ENCODE measurements at places on chromosomes 7 and 10.

DNA sequence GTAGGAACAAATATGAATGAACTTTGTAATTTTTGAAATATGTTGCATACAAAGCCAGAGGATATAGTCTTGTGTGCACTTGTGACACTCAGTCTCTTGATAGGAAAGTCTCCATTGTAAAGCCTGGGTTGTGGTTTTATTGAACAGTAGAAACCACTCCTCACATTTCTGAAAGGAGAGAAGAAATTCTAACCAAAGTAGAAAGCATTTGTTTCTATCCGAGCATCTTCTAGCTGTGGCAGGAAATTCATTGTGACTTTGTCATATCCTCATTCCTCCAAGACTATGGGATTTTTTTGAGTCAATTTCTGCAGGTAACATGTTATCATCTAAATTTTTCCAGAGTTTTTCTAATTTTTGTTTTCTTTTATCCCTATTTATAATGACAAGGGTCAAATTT, 55.5 kb upstream of the NCF1 start:
- DNase-seq, result no peak

DNA sequence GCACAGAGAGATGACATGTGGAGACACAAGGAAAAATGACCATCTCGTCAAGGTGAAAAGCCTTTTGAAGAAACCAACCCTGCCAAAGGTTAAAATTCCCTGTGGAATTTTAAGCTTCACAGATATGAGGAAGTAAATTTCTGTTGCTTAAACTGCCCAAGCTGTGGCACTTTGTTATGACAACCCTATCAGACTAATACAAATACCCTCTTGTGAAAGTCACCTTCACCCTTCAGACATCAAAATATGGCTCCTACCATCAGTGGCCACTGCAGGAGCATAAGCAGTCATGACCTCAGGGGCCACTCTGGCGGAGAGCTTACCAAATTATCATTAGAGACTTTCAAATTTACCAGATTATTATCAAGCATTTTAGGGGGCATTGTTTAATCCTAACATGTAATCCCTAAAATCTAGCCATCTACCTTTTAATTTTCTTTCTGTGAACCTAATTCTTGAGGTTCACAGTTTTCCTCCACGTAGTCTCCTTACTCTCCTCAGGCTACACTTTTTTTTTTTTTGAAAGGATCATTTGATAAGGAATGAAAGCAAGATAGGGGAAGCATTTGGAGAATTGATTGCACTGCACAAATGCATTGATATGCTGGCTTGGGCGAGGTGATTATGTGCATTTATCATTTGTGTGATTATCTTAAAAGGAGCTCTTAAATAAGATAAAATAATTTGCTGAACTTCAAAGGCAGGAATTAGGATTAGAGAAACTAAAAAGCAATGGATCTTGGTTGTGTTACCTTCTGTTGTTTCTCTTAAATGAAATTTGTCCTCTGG, 90.3 kb downstream of the TMEM168 start:
- DNase-seq, result no peak

- no peak for DNase-seq
Measured at GRCh38 chr7:91596287-91596686, 284.2 kb downstream of the MTERF1 start.

GRCh38 chr10:62772186-62772974, 32.1 kb upstream of the ADO start:
- DNase-seq, result no peak

GRCh38 chr10:115129752-115130151, 36.6 kb downstream of the ATRNL1 start:
- no peak for DNase-seq

DNA sequence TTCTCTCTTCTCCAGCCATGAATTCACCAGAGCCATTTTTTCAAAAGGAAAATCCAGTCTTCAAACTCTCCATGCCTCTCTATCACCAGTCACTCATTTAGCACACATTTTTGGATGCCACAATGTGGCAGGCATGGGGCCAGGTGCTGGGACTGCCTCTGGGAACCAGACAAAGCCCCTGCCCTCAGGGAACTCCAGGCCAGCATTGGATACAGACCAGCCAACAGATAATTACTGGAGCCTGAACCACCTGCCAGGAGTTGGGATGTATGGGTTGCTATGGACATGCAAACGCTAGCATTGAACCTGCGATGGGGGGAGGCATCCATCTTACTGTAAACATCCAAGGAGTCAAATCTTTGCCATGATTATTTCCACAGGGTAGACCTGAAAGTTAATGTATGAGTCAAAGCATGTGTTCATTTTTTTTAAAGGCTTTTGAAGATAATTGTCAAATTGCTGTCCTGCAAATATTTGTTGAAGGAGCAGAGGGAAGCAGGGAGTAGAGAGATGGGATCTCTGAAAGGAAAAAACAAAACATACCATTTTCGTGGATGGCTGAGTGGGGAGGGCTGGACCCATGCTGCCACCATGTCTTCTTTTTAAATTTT, 43.2 kb downstream of the SRRM3 start:
- DNase-seq, result no peak

DNA sequence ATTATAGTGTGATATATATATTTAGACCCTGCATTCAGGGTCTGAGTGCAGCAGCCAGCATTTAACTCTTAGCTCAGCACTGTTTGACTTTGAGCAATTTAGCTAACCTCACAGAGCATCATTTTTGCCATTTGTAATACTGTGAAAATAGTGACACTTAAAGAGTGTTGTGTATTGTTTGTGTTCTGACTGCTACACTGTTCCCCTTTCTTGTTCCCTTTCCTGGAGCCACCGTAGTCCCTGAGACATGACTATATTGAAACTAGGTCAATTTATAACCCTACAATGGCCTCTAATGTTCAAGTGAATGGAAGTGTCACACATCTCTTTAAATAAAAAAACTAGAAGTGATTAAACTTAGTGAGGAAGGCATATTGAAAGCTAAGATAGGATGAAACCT, 20.3 kb upstream of the CD36 start:
- DNase-seq, result no peak

GRCh38 chr7:65475040-65475726, 101.5 kb downstream of the ZNF92 start:
- DNase-seq, result no peak

DNA sequence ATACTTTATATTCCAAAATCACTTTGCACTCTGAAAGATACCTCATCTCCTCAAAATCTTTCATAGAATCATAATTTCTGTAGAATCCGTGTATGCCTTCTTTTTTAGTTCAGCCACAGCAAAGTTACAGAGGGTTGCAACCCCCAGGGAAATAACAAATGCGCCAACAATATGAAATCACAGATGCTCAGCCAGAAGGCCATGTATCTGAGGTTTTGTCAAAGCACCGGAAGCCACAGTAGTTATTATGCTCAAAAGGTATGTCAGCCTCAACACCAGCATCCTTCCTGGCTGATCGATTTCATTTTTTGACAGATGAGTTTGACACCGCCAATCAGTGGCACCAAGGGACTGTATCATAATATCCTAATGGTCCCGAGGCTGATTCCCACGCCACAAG, 204.1 kb downstream of the KCNMA1 start:
- no peak for DNase-seq

DNA sequence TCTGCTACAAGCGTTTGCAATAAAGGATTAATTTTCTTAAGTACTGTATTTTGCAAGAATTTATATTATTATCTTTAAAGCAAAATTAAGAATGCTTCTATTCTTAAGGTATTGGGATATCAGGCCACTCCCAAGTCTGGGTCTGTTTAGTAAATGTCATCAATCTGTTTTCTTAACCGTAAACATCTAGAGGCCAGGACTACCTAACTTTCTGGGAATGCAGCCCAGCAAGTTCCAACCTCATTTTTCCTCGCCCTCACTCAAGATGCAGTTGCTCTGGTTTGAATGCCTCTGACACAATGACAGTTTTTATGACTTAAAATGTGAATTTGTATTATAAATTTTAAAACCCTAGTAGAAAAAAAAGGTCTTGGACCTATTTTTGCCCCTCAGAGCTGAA, 143.5 kb downstream of the INHBA start:
- DNase-seq, result no peak

GRCh38 chr7:20200971-20201370, 16.2 kb downstream of the MACC1 start:
- DNase-seq, result no peak

DNA sequence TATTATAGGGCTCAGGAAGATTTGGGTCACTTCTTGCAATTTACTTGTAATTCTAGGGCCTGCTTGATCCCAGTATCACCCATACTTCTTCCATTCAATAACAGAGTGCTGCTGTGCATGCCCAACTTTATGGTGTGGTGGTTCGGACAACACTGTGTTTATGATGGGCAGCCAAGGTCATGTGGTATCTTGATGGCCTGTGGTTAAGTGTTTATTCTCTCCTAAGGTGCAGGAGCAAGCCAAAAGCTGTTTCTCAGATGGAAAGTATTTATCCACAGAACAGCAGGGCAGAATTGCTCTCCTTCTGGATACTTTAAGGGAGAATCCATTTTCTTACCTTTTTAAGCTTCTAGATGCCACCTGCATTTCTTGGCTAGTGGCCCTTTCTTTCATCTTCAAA, 433.8 kb downstream of the SH2D4B start:
- DNase-seq, result no peak

GRCh38 chr7:87876869-87877234, 559 bp downstream of the DBF4 start:
- peak; percentile 12 for DNase-seq

GRCh38 chr10:78291722-78292121, 258.1 kb downstream of the RPS24 start:
- no peak for DNase-seq

- no peak for DNase-seq
Measured at GRCh38 chr7:84638339-84638697, 443.7 kb upstream of the SEMA3A start.

- no peak for DNase-seq
Measured at GRCh38 chr10:25811052-25811685, 122.9 kb upstream of the MYO3A start.

GRCh38 chr7:114885836-114886235, 36.1 kb upstream of the MDFIC start:
- no peak for DNase-seq

DNA sequence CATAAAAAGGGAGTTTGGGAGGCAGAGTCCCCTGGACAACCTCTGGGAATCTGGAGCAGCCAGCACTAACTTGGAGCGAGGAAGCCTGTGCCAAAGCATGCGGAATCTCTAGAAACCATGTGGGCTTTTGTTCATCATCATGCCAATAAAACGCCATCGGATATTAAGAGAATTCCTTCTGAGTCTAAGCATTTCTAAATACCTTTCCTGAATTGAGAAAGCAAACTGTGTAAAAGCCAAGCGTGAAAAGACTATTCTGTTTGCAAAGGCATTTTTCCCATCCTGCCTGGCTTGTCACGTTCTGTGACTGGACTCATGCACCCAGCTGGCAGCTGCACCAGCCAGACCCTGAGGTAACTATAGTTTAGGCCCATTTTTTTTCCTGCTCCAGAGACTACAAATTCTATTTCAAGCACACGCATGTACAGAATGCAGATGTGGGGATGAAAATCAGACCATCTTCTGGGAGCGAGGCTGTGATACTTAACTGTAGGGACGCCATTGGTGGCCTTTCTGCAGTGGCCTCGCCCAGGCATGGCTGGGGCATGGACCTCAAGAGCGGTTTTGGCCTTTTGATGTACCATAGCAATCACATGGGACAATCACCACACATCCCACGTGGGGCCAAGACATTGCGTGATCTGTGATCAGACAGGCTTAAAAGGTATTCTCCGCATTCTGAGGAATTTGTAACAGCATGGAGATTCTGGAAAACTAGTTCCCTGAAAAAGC, 218.9 kb downstream of the KIAA1217 start:
- no peak for DNase-seq

DNA sequence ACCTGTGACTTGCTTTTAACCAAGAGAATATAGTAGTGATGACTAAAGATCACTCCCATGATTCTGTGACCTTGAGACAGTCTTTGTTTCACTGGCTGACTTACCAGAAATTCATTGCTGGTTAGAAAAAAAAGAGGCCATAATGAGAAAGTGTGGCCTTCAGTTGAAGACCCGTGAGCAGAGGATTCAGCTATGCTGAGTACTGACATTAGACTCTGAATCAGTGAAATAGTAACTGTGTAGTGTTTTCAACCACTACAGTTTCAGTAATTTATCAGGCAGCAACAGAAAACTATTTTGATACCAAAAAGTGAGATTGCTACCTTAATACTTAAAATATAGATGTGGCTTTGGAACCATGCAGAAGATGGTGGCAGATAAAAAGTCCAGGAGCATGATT, 298.0 kb upstream of the KCND2 start:
- DNase-seq, result no peak

GRCh38 chr10:61896854-61897661, 4.4 kb upstream of the ARID5B start:
- peak; percentile 45 for DNase-seq

DNA sequence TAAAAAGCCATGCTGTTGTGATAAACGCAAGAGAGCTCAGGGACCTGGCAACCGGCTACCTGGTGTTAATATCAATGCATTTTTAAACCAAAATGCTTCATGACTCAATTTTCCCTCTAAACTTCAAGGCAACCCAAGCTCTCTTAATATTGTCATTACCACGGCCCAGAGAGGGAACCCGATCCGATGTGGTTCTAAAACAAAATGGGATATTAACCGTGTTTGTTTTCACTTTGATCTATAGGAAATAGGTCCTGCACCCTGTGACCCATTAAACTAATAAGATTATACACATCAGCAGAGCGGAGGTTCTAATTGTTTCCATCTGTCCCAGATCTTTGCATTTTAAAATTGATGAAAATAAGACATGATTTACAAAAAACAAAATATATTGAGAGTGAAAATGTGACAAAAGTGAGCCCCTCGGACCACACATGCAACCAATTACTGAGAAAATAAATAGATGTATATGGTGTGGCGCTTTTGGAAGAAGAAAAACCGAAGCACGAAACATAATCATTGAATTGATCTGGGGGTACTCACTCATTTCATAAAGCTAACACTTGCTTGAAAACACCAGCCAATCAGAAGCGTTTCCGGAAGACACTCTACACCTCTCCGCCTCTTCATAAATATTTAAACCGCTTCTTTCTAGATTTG, 290.3 kb upstream of the NFE2L3 start:
- no peak for DNase-seq

DNA sequence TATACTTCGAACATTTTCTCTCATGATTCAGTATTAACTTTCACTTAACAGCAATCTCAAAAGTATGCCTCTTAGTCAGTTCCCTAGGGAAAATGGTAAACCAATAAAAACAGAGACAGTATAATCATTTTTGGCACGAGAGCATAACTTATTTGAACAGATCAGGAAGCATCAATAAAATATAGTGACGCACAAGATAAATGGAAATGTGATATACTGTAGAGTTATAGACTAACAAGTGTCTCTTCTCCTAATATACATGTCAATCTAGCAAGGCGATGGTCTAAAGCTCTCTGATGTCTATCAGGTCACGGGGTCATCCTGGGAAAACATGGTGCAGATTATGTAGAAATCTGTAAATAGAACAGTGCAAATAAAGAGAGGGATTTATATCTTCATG, 131.6 kb downstream of the HGF start:
- DNase-seq, result no peak
